LNCaP clone FGC (cell line): ENCODE measurements at places on chromosomes 2 and 18.

DNA sequence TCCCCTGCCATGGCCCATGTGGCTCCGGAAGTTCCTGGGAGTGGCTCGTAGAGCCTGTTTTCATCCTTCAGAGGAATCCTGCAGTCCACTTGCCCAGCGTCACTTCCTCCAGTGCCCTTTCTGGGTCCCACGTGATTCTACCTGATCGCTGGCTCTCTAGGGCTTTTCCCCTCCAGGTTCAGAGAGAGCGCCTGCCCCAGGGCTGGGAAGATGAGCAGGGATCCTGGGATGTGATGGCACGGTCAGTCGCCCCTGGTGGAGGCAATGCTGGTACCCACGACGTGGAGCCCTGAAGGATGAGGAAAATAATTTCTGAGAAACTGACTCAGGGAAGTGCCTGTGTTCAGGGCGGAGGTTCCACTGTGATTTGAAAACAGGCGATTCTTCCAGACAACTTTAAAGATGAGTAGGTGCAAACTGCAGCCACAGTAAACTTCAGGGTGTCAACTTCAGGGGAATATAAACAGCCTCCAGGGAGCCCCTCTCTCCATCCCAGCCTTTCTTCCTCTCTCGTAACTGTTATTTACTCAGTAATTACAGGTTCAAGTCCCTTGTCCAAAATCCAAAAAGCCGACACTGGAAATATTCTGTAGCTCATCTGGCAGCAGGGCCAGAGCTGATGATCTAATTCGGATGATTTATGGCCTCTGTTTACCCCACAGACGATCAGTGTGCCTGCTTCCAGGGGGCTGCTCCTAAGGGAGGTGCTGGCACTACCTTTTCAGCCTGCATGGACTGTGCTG lies 105.9 kb downstream of the AGAP1 start:
- DNase-seq, result no peak

DNA sequence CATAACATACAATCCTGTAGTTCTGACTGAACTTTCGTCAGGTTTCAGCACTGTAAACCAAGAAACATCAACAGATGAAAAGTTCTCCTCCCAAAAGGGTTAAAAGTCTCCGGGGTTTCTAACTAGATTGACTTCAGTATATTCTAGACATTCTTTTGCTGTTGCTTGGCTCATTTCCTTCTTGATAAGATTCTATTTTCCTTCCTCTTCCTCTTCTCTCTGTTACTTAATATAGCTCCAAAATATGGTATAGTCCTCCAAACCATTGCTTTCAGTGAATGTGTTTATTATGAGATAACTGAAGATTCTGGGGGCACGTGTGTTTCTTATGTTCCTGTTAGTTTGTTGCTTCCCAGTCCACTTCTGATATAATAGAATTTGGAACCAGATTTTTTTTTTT lies 46.4 kb upstream of the MAP4K3 start:
- DNase-seq, result no peak

DNA sequence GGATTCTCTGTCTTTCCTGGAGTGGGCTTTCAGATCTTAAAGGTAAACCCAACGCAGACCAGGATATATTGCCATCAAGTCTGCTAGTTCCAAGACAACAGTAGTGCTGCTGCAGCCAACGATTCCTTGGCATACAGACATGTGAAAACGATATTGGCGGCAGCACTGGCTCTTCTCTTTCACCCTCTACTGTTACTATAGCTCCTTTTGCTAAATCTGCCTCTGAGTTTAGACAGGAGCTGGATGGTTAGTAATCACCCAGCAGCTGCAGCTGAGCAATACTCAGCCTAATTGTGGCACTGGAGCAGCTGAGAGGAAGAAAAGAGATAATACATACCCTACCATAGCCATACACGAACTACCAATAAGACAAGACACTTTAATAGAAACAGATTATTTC lies 4.0 kb downstream of the YES1 start:
- no peak for DNase-seq

DNA sequence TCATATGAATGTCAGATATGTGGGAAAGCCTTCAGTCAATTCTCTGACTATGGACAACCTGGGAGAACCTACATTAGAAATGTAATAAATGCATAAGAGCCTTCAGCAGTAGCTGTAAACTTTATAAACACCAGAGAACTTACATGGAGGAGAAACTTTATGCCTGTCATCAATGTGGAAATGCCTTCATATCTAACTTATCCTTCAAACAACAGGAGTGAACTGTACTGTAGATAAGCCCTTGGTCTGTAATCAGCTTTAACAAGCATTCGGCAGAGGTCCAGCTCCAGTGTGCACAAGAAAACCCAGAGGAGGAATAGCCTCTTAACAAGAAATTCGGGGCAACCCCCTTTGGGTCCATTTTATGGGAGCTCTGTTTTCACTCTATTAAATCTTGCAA lies 14.8 kb upstream of the UXS1 start:
- no peak for DNase-seq

GRCh38 chr2:230861552-230862255 lies 3.0 kb upstream of the ITM2C start:
- no peak for DNase-seq
